Activated CD8-positive, alpha-beta memory T cell treated with anti-CD3 and anti-CD28 coated beads for 1 hour (primary cell): ENCODE measurements at places on chromosomes 2 and 18.
A peak's percentile ranks its signal among the peaks of the same experiment; 100 is the strongest.

DNA sequence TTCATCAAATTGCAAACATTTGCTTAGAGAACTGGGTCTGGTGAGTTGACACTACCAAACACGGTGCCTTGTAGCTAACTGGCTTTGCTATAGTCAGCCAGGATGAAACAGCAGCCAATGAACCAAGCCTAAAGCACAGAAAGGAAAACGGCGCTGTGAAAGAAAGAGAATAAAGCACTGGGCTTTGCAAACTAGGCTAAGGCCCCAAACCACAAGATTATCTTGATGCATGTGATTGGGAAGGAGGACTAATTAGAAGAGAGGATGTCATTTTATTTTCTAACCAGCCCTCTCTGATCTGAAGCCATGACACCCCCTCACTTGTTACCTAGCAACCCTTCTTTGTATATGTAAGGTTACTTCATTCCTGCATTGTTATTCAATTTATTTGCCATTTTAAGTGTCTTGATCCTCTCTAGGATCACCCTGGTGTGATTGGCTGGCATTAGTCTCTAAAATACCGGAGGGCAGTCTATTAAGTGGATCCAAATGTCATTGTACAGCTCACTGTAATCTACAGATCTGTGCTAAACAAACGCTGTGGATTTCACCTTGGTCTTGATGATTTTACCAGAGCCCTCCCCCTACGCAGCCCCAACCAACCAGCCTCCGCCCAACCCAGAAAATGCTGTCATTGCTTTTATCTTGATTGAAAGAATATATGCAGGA is 395.4 kb upstream of the ACVR2A start:
- DNase-seq = no peak

GRCh38 chr2:83851066-83851465 is 608.0 kb downstream of the SUCLG1 start:
- DNase-seq = no peak

GRCh38 chr2:27086090-27086723 is 365 bp upstream of the KHK start:
- DNase-seq = peak; percentile 89

GRCh38 chr18:54284535-54284934 is 15.2 kb downstream of the POLI start:
- DNase-seq = no peak

GRCh38 chr2:119205001-119205706 is 18.5 kb upstream of the STEAP3 start:
- DNase-seq = no peak

GRCh38 chr2:31354837-31355236 is 59.7 kb downstream of the XDH start:
- no peak for DNase-seq

- DNase-seq = peak; percentile 21
Observed at GRCh38 chr2:118202707-118203303, 114.5 kb downstream of the INSIG2 start.

DNA sequence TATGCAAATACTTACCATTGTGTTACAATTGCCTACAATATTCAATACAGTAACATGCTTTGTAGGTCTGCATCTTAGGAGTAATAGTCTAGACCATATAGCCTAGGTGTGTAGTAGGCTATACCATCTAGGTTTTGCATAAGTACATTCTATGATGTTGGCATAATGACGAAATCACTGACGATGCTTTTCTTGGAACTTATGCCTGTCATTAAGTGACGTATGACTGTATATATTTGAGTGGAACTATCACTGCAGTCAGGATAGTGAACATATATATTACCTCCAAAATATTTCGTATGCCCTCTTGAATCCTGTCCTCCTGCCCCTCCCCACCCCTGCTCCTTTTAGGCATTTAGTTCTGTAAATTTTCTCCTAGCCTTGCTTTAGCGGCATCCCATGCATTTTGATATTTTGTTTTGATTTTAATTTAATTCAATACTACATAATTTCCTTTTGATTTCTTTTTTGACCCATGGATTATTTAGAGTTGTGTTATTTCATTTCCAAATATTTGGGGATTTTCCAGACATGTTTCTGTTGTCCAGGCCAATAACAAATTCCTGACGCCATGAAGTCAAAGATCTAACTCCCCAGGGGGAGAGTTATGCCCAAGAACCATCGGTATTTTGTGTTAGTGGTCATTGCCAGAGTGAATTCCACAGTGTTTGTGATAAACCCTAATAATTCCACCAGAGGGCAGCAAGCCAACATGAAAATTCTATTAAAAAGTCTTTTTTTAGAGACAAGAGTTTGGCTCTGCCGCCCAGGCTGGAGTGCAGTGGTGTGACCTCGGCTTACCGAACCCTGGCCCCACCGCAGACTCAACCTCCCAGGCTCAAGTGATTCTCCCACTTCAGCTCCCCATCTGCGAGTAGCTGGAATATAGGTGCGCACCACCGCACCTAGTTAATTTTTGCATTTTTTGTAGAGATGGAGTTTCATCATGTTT is 24.2 kb upstream of the CASP8 start:
- no peak for DNase-seq

- no peak for DNase-seq
Observed at GRCh38 chr2:203412546-203413331, 84.5 kb downstream of the ABI2 start.

DNA sequence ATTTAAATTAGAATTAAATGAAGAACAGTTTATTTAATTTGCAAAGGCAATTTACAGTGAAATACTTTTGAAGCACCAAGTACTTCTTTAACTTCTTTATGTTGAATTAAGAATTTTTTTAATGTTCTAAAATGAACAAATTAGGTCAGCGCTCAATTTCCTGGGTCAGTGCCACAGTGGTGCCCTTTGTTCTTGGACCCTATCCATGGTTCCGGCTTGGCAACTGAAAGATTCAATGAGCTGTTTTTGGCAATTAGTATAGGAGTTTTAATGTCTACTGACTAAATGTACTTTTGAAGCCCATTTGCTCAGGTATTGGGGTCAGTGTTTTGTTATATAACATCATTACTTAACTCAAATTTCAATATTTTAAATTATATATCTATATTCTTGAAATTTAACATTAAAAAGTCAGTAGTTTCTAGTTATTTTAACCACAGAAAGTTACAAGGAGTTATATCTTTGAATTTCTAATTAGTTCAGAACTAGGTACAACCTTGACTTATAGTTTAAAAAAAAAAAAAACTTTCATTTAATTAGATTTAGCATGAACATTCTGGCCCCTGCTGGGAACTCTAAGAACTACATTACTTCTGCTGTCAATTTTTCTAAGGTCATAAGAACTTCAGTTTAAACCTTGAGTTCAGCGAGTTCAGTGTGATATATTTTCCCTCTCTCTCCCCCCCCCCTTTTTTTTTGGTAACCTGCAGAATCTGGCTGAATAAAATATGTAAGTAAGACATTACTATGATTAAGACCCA is 7.6 kb upstream of the MSTN start:
- no peak for DNase-seq

- DNase-seq = no peak
Observed at GRCh38 chr2:113757138-113757657, 756 bp upstream of the SLC35F5 start.

- no peak for DNase-seq
Observed at GRCh38 chr2:5725794-5726463, 33.7 kb downstream of the SOX11 start.
